ENCODE measurements at places on chromosomes 11 and 22. TPM values are rescaled to one million over a fixed set of nuclear protein-coding genes. Genes with fewer than 3 reads are reported as not detected.

GRCh38 chr11:129967996-129968395 lies 34.6 kb downstream of the PRDM10 start:
- no peak overlapping the region for H3K27ac ChIP-seq
- H3K27me3 ChIP-seq, result no peaks in the 10 kb centered on the region
- no peak overlapping the region for H3K4me3 ChIP-seq
- peaks cover 8% of the 10 kb centered on the region for H3K4me1 ChIP-seq
- no peak for DNase-seq

DNA sequence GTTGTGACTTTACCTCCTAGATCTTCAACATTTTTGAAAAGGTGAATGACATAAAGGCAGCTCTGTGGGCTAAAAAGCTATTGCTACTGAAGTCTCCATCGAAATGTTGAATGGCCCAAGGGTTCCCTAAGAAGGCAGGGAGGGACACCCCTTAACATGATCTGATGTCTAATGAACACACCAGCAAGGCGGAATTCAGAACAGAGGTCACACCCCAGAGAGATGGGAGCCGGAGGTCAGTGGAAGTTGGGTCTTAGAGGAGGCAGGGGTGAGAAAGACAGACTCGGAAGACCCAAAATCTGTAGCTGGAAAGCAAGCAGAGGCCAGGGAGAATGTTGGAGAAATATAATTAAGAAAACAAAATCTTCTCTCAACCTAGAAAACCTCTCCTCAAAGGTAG lies 79.0 kb downstream of the TRIM29 start:
- H3K36me3 ChIP-seq, result no peaks in the 10 kb centered on the region
- DNase-seq, result no peak
- H3K27ac ChIP-seq, result no peak overlapping the region
- H3K4me3 ChIP-seq, result no peak overlapping the region
- peaks cover 12% of the 10 kb centered on the region for H3K4me1 ChIP-seq

- no peak for DNase-seq
- no peaks in the 10 kb centered on the region for H3K4me1 ChIP-seq
- no peak overlapping the region for H3K27ac ChIP-seq
- peaks cover 16% of the 10 kb centered on the region for H3K27me3 ChIP-seq
- H3K4me3 ChIP-seq, result no peak overlapping the region
Observed at GRCh38 chr11:128841461-128842072, 25.5 kb downstream of the KCNJ1 start.

C11orf86 gene
- total RNA-seq, result not detected

DAGLA gene
- 1.0 TPM for total RNA-seq

ESAM gene
- total RNA-seq, result 0.19 TPM
